Right lobe of liver (tissue), 6 donors: ENCODE measurements at places on chromosomes 3 and 15.

DNA sequence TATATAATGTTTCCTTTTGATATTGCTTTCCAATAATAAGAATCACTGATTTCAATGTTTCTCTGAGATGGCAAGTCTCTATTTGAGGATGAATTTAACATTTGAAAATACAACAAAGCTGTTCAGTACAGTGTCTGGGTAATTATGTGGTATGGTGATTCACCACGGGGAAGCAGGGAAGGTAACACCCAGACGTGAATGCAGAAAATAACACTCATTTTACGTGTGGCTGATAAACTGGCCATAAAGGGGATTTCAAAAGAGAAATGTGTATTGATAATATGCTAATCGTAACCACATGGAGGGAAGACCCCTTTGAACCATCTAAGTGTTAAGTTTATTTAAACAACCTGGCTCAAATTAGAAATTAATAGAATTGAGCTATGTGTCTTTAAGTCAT, 344.6 kb downstream of the GRM7 start:
- no peak for DNase-seq

DNA sequence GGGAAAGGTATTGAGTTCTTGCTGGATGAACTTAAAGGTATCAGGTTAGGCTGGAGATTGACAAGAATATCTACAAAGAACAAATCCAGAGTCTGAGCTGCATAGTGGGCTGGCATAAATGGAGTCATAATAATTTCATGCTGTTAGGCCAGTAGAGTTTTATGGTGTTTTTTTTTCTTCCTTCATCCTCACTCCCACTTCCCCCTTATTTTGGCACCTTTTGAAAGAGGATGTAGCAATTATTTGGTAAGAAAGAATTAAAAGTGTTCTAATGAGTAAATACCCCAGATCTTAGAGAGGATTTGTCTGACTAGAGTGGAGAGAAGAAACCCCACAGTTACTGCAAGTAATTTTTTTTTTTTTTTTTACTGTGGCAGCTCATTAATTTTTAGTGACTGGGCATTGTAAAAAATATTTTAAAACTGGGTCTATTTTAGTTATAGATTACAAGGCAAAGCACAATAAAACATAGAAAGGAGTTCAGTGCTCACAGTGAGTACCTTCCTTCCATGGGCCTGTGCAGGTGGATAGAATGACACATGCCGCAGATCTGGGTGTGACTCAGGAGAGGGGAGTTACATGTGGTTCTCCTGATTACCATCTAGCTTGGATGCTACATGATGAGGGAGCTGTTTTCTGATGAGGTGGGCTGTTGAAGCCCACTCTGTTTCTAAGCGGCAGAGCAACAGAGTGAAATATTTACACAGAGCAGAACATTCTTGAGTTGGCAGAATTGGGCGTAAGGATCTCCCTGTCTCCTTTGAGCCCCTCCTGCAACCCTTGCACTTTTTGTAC, 5.3 kb downstream of the EDEM1 start:
- no peak for DNase-seq

DNA sequence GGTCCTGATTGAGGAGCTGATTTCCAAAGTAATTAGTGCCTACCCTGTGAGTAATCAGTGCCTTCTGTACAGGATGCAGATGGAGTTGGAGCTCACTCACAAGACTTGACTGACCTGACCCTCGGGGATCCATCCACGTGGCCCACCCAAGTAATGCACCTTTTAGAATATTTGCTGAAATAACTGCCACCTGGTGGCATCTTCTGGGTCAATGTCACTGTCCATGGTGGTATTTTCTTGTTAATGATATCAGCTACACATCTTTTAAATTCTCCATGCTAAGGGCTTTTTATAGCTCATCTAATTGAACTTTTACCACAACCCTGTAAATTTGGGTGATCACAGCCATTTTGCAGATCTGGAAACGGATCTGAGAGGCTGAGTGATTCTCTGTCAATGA, 74.3 kb upstream of the ANKRD34C start:
- DNase-seq: no peak

DNA sequence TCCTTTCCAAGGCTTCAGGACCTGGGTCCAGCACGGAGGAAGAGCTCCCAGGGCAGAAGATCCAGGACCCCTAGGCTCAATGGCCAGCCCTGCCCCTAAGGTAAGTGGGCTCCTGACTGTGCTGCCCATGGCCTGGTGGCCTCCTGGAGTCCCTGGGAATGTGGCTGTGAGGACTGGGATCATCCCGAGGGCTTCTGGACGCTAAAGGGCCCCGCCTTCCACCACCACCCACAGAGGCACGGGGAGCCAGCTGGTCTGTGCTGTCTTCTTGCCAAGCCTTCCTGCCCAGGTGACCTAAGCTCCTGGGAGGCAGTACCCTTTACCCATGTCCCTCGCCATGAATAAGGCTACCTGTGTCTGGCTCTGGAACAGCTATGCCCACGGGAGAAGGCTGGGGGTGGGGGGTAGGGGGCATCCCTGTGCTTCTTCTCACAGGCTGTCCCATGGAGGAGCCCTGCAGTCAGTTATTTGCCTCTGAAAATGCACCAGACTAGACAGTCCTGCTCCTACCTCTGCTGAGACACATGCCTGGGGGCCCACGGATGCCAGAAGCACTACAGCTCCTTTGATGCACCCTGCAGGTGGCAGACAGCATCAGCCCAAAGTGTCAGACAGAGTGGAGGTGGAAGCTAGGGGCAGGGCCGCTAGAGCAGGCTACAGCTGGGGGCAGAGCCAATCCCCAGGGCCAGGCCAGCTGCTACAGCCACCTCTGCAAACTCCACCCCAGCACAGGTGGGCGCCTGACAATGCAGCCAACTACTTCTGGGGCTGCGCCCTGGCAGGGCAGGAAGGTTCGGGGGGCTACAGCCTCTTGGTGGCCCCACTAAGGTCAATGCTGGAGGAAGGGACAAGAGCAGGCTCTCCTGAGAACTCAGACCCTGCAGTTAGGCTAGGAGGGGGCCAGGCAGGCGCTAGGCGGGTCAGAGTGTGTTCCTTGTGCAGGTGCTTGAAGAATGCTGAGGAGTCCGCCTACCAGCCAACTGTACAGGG, 90.9 kb downstream of the SEC22A start:
- DNase-seq: no peak

DNA sequence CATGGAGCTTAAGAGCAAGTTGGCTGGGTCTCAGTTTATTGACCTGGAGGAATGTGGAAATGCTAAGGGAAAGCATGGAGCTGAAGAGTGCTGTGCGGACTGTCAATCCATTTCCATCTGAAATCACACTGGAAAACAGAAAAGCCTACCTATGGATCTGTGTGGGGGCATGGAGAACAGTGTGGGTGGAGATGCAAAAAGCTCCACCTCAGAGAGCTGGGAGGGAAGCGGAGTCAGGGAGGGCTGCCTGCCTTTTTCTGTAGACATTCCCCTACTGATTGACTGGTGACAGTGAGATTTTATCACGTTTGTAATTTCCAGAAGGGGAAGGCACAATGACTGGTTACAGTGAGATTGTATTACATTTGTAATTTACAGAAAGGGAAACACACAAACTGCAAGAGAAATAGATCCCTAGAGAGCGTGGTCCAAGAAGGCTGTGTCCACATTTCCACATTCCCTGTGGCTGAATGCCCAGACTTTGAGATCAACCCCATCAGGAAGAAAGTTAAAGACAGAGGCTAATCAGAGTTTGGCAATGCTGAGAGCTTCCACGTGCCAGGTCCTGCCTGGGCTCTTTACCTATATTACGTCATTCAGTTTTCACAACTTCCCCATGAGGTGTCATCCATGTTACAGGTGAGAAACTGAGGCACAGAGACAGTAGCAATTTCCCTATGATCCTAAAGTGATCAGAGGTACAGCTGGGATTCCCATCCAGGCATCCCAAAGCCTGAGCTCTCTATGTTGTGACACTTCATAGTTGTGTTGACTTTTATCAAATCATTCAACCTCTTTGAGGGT, 67.7 kb upstream of the NSMCE3 start:
- no peak for DNase-seq

DNA sequence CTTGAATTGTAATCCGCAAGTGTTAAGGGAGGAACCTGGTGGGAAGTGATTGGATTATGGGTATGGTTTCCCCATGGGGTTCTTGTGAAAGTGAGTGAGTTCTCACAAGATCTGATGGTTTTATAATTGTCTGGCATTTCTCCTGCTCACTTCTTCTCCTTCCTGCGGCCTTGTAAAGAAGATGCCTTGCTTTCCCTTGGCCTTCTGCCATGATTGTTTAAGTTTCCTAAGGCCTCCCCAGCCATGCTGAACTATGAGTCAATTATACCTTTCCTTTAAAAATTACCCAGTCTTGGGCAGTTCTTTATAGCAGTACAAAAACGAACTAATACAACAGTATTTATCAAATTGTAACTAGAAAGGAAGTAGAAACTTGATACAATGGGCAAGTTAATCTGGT, 31.9 kb downstream of the IFT57 start:
- no peak for DNase-seq

DNA sequence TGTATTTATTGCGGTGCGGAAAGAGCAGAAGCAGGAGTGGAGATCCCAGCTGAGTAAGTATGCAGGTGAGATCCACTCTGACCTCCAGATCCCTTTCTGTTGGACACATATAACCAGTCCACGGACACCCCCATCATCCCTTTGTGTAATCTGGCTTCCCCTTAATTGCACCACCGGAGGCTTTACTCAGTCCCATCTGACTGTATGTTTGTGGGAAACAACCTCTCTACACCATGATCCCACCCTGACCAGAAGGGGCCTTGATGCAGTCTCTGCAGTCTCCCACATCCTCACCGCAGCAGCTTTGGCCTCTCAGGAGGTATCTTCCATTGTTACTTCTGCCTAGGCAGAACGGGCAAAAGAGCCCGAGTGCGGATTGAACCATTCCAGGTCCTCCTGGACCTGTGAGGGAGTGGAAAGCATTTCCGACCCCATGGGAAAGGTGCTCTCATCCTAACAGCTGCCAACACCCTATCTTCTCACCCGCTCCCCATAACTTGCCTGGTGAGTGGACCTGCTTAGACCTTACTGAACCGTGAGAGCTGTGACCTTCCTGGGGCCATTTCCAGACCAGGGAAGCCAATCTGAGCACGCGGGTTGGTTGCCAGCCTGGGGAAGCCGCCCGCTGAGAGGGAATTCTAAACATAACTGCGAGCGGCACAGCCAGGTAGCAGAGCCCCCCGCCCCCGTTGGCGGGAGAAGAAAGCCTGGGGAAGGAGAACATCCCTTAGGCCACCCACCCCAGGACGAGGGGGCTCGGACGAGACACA, 1.1 kb downstream of the SLCO2A1 start:
- DNase-seq: no peak

GRCh38 chr15:49902685-49903501, 216.1 kb downstream of the ATP8B4 start:
- no peak for DNase-seq
